K562 (cell line): ENCODE measurements at places on chromosomes 12 and 14. TPM values are rescaled to one million over a fixed set of nuclear protein-coding genes. Genes with fewer than 3 reads are reported as not detected.

Gene NEDD8
- total RNA-seq: 139 and 142 TPM in 2 replicates

GRCh38 chr12:93773122-93773871 is 96.1 kb downstream of the CRADD start:
- DNase-seq: peak; percentile 33

DNA sequence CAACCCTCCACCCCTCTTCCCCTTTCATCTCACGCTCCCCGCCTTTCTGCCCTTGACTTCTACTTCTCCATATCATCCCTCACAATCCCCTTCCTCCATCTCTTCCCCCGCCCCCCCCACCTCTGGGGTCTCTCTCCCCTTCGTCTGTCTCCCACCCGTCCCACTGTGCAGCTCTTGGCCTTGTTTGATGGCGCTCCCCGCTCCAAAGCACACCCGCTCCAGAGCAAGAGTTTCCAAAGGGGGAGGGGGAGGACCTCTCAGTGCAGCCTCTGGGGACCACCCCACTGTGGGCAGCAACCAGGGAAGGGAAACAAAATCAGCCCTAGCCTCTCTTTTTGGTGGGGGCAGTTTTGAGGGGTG is 774 bp downstream of the CHGA start:
- no peak for DNase-seq

DNA sequence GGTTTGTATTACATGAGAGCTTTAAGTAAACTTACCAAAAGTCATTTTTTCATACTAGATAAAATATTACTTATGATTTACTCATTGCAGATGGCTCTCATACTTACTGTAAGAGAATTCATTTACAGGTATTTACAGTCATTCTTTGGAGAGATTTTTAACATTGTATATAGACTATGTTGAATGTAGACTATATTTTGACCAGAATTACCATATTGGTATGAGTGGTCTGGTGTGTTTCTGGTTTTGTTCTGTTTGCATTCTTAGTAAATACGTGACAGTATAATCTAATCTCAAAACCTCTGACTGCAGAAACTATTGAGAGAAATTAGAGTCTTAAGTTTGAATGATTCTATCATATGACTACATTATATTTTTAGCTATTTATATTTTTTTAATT is 91.1 kb downstream of the USP15 start:
- no peak for DNase-seq

GRCh38 chr12:72647139-72647538 is 375.0 kb downstream of the TRHDE start:
- no peak for DNase-seq

DNA sequence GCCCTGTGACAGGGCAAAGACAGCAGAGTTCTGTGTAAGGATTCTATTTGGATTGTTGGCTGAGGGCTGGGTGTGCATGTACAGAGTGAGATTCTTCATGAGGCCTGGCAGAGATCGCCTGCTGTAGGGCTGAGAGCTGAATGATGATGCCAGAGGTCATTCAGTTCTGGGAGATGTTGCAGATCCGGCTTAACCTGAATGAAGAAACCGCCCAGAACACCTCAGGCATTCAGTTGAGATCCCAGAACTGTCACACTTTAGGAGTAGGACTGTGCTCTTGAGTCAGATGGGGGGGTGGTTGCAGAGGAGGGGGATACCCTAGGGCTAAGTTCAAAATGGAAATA is 5.8 kb upstream of the EVL start:
- DNase-seq: no peak

DNA sequence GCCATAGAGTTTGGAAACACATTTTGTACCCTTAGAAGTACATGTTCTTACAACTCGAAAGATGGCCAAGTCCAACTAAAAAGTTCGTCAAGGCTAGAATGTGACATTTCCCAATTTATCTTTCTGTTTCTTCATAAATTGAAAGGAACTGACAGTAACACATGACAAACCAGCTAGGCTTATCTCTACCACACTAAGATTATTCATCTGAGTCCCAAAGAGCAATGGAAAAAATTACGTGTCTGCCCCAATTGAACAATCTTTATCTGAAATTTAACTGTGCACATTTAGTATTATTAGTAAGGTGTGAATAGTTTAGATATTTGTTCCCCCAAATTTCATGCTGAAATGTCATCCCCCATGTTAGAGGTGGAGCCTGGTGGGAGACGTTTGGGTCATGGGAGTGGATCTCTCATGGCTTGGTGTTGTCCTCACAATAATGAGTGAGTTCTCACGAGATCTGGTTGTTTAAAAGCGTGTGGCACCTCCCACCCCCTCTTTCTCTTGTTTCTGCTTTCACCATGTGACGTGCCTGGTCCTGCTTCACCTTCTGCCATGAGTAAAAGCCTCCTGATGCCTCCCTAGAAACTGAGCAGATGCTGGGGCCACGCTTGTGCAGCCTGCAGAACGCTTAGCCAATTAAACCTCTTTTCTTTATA is 13.3 kb downstream of the CPM start:
- no peak for DNase-seq

Gene RTN1
- total RNA-seq: not detected in 2 replicates

- DNase-seq: no peak
Observed at GRCh38 chr14:104691546-104692260, 2.3 kb downstream of the INF2 start.
